ENCODE measurements at places on chromosomes 4 and X.
A peak's percentile ranks its signal among the peaks of the same experiment; 100 is the strongest.

DNA sequence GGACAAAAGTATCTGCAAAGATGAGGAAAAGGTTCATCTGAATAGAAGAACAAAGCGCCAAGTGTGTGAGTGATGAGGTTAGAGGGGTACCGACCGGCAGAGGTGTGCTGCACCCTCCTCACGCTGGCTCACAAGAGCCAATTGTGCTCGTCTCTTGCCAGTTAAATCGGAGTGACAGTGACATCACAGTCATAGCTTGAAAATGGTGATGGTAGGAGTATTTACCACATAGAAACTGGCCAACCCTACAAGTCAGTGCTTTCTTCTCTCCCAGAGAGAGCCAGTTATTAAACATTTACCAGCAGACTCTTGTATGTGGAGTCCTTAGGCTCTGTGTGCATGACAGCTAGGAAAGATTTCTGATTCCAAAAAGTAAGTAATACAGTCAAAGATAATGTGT lies 32.4 kb downstream of the CLDN22 start:
- DNase-seq = no peak

GRCh38 chrX:1400049-1400448 lies 8.1 kb upstream of the SLC25A6 start:
- no peak for DNase-seq

DNA sequence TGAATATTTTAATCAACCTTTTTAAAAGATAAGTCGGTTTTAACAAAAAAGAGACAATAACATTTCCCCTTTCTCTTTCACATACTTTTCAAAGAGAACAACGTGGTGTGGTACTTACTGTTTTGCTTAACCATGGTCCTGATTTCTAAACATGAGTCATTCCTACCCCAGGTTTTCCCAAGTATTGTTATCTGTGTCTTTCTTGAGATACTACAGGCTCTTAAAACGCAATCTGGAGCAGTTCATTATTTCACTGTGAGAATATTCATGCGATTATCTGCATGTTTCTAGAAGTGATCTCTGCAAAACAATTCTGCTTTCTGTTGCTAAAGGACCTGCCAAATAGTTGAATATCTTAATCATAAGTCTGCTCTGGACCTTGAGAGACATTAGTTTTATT lies 127.3 kb downstream of the TENM3 start:
- no peak for DNase-seq

DNA sequence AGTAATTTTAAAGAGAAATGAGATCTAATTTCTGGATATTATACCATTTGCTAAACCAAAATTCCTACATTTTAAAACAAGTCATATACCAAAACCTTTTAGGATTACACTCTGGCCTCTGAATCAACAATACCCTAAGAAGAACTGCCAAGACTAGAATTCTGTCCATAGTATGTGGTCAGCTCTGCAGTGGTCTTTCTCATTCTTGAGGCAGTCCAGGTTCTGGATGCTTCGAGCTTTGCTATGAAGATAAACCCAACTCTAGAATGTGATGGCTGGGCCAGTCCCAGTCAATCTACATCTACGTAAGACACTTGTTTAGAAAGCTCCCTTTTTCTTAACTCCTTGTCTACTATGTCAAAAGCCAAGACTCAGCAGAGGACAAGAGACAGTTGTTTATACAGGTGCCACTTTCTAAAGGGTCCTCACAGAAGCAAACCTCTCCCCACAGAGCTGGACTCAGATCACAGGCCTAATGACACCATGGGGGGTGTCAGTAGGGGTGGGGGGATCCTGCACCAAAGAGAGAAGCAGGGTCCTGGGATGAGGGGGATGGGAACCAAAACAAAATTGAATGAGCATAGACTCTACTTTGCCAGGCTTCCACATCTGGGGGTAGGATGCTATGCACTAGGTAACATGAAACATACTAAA lies 63.2 kb downstream of the SH3RF1 start:
- no peak for DNase-seq

DNA sequence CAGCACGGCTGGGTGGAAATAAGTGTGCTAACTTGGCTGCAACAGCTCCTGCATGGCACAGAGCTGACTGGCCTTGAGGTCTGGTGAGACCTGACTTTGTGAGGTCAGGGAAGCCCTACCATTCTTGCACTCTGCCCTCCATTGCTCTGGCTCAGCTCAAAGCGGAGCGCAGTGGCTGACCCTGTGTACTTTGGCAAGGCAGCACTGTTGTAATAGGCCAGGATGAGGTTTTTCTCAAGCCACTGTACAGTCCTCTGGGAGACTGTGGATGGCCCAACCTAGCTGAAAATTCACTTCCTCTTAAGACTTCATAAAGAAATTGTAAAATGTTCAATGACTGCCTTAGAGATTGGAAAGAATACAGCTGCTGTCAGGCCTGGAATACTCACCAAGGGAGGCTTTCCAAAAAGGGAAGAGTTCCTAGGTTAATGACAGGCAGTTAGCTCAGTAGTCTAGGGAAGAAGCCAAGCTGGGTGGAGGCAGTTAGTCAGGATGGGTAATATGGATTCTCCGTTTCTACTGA lies 129.8 kb downstream of the GUCY2F start:
- DNase-seq = no peak

DNA sequence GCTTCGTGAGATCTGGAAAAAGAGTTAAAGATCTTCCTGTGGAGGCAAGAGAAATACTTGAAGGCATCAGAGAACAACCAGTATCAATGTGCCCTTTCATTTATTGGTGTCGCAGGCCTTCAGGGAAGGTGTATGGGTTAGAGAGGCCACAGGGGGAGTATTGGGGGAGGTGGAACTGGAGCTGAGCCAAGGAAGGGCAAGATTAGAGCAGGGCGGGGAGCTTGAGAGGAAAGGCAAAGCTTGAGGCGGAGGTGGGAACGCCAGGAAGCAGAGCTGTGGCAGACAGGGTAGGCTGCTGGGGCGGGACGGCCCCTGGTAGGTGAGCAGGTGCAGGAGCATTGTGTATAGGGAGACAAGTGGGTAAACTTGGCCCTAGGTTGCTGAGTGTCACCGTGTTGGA lies 329.9 kb downstream of the ARHGAP10 start:
- no peak for DNase-seq

DNA sequence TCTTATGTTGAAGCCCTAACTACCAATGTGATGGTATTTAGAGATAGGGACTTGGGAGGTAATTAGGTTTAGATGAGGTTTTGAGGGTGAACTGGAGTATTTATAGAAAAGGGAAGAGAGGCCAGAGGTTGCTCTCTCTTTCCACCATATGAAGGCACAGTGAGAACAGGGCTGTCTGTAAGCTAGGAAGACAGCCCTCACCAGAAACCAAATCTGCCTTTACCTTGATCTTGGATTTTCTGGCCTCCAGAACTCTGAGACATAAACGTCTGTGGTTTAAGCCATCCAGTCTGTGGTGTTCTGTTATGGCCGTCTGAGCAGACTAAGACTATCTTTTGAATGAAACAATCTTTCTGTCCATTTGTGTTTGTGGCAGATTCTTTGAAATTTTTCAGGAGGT lies 223.7 kb downstream of the PDHA2 start:
- DNase-seq = no peak

DNA sequence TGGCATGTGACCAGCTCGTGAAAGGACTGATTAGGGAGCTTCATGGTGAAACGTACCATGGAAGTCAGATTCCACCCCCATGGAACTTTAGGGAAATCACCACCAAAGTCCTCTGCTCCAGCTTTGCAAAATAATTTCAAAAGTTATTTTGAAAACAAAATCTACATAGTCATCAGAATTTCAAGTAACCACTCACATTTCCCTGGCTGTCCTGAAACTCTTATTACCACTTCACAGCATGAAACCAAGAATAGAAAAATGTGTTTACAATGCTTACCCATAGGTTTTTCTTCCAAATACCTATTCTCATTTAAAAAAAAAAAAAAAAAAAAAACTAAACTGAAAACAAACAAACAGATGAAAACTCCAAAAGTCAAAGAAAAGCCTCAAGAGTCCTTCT lies 198.7 kb downstream of the PDGFRA start:
- DNase-seq = no peak

DNA sequence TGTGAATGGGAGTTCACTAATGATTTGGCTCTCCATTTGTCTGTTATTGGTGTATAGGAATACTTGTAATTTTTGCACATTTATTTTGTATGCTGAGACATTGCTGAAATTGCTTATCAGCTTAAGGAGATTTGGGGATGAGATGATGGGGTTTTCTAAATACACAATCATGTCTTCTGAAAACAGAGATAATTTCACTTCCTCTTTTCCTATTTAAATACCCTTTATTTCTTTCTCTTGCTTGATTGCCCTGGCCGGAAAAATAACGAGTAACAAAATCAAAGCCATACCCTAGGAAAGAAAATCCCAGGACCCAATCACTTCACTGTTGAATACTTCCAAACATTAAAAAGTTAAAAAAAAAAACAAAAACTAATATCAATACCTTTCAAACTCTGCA lies 67.7 kb upstream of the UGT2B4 start:
- no peak for DNase-seq

GRCh38 chr4:8709729-8710360 lies 117.3 kb downstream of the CPZ start:
- DNase-seq = no peak

GRCh38 chr4:38106311-38106710 lies 146.1 kb downstream of the PTTG2 start:
- DNase-seq = no peak

GRCh38 chr4:13285336-13285735 lies 198.8 kb downstream of the RAB28 start:
- no peak for DNase-seq

GRCh38 chr4:163815776-163816175 lies 321.3 kb downstream of the TMA16 start:
- DNase-seq = no peak

- DNase-seq = peak; percentile 80
Measured at GRCh38 chrX:275967-276580, 5.1 kb upstream of the PLCXD1 start.

- no peak for DNase-seq
Measured at GRCh38 chr4:43374216-43374751, 481.8 kb downstream of the GRXCR1 start.

DNA sequence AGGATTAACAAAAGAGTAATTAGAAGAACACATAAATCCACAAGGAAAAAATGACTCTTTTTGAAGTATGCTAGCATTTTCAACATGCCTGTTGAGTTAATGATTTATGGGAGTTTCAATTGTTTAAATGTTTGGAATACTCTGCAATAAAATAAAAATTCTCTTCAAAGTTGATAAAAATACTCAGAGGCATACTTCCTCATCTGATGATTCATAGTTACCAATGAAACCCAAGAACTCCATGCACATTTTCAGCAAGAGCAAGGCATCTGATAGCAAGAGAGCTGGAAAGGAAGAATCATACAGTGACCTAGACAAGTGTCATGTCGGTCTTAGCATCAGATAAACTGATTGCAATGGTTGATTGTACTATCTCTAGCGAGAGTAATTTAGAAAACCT lies 443.7 kb upstream of the ATOH1 start:
- DNase-seq = no peak

- DNase-seq = no peak
Measured at GRCh38 chr4:169274033-169274432, 3.3 kb upstream of the SH3RF1 start.

DNA sequence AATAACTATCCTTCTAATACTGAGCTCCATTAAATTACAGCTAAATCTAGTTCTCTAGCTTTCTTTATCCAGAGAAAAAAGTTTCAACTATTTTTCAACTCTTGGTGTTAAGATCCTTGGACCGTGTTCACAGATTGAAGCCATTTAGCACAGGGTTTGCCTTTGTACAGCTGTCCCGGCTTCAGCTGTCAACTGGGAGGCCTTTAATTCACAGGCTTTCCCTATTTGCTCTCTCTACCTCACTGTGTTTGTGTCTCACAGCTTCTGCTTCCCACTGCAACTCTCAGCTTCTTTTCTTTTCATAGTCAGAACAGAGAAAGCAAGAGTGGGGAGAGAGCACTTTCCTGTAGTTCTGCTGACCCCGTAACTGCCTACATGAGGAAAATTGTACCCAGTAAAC lies 76.9 kb upstream of the SMAD1 start:
- DNase-seq = peak; percentile 59

GRCh38 chrX:12970691-12971202 lies 4.2 kb upstream of the TMSB4X start:
- DNase-seq = no peak

- DNase-seq = no peak
Measured at GRCh38 chr4:79174490-79175252, 151.2 kb downstream of the NAA11 start.

- DNase-seq = peak; percentile 16
Measured at GRCh38 chr4:22345678-22346077, 170.2 kb downstream of the ADGRA3 start.

GRCh38 chrX:149374751-149375150 lies 130.4 kb downstream of the IDS start:
- no peak for DNase-seq

- DNase-seq = no peak
Measured at GRCh38 chrX:12241026-12241425, 102.8 kb downstream of the FRMPD4 start.

Data from muscle of back (tissue), 13 donors.